ENCODE measurements at places on chromosomes 3 and 15. TPM values are rescaled to one million over a fixed set of nuclear protein-coding genes. Genes with fewer than 3 reads are reported as not detected.

SLC9A9 gene
- total RNA-seq = 19.3 TPM

NR2F2 gene
- total RNA-seq = not detected

SRGAP3 gene
- 1.3 TPM for total RNA-seq

CMTM8 gene
- total RNA-seq = 5.8 TPM

LSAMP gene
- not detected for total RNA-seq

RBM5 gene
- 214 TPM for total RNA-seq

LDHAL6B gene
- not detected for total RNA-seq

SLC6A1 gene
- total RNA-seq = not detected

RASL12 gene
- total RNA-seq = not detected

MESP2 gene
- total RNA-seq = not detected

Data from T-helper 1 cell treated with Interleukin-12 subunit alpha and Interleukin-12 subunit beta and Interleukin-4 antibody, amounts not matched to agents 30 ng/mL and 1 ng/mL, for 36 hours (primary cell).